CD14-positive monocyte (primary cell): ENCODE measurements at places on chromosomes 16 and 17.

GRCh38 chr17:27378482-27379175, 77.6 kb upstream of the KSR1 start:
- H3K36me3 ChIP-seq: no peaks in the 10 kb centered on the region
- no peak overlapping the region for H3K4me3 ChIP-seq
- H3K4me1 ChIP-seq: peaks cover 14% of the 10 kb centered on the region

- DNase-seq: no peak
- no peak overlapping the region for H3K4me3 ChIP-seq
- H3K4me1 ChIP-seq: no peaks in the 10 kb centered on the region
- no peaks in the 10 kb centered on the region for H3K27me3 ChIP-seq
These were observed 41.5 kb downstream of the USP22 start for GRCh38 chr17:21001111-21001812.

GRCh38 chr17:51461578-51462004, 201.2 kb downstream of the UTP18 start:
- H3K4me1 ChIP-seq: no peaks in the 10 kb centered on the region
- no peak overlapping the region for H3K27ac ChIP-seq
- DNase-seq: no peak
- no peaks in the 10 kb centered on the region for H3K27me3 ChIP-seq
- H3K4me3 ChIP-seq: no peak overlapping the region

- no peak for DNase-seq
- H3K27me3 ChIP-seq: no peaks in the 10 kb centered on the region
- H3K4me3 ChIP-seq: no peak overlapping the region
- no peak overlapping the region for H3K27ac ChIP-seq
- H3K36me3 ChIP-seq: no peaks in the 10 kb centered on the region
- no peaks in the 10 kb centered on the region for H3K4me1 ChIP-seq
These were observed 215.3 kb upstream of the KIF2B start for GRCh38 chr17:53607475-53607874.

DNA sequence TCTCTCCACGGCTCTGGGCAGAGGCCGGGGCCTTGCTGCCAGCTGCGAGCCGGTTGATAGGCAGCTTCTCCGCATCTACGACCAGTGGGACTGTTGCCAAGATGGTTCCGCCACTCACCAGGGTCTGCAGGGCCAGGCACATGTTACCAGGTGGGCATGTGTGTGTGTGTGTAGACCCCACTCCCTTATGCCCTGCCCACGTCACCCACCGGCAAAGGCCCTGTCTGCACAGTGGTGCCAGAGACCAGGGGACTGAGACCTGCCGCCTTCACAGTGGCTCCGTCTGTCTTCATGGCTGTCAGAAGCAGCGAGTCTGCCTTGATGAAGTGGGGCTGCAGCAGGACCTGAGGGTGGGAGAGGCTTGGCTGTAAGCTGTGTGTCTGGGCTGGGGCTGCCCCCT, 17.7 kb downstream of the SREBF1 start:
- H3K36me3 ChIP-seq: peaks cover 46% of the 10 kb centered on the region
- H3K27me3 ChIP-seq: no peaks in the 10 kb centered on the region
- H3K4me1 ChIP-seq: peaks cover 37% of the 10 kb centered on the region
- no peak overlapping the region for H3K27ac ChIP-seq

GRCh38 chr16:27690608-27691007, 140.7 kb downstream of the KATNIP start:
- H3K36me3 ChIP-seq: peaks cover 3% of the 10 kb centered on the region
- H3K4me1 ChIP-seq: no peaks in the 10 kb centered on the region
- DNase-seq: peak; percentile 14
- H3K27me3 ChIP-seq: no peaks in the 10 kb centered on the region

DNA sequence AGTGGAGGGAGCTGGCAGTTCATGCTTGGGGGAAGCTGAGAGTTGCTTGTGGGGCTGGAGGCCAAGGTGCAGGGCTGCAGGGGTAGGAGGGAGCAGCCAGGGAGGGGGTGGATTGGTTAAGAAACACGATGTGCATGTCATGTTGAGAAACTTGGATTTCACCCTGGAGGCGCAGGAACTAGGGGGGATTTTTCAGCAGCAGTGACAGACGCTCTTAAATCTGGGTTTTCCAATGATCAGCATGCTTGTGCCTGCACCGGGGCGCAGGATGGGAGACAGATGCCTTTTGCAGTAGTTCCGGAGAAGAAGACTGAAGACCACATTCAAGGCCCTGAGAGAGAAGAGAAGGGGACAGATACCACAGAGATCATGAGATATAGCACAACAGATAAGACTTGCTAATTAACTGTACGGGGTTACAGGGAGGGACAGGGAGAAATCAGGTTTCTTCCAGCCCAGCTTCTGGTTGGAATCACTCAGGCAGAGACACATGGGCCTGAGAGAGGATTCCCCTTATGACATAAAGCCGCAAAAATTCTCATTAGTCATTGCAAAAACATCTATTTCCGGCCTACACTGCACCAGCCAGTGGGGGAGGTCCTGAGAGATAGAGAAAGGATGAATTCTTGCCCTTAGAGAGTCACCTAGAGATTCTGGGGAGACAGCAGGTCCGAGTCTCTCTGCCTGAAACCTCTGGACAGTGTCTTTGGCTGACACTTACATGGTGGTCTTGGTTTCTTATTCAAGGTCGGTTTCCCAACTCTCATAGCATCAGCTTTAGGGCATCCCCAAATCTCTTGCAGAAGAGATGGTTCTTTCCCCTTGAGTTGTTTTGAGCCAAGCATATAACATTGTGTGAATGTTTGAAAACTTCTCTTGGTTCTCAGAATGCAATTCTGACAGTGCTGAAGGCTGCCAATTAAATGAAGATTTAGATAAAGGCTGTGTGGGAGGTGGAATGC, 27.1 kb downstream of the CDH13 start:
- H3K27ac ChIP-seq: no peak overlapping the region
- H3K4me3 ChIP-seq: no peak overlapping the region
- DNase-seq: no peak
- no peaks in the 10 kb centered on the region for H3K4me1 ChIP-seq
- no peaks in the 10 kb centered on the region for H3K36me3 ChIP-seq
- no peaks in the 10 kb centered on the region for H3K27me3 ChIP-seq

DNA sequence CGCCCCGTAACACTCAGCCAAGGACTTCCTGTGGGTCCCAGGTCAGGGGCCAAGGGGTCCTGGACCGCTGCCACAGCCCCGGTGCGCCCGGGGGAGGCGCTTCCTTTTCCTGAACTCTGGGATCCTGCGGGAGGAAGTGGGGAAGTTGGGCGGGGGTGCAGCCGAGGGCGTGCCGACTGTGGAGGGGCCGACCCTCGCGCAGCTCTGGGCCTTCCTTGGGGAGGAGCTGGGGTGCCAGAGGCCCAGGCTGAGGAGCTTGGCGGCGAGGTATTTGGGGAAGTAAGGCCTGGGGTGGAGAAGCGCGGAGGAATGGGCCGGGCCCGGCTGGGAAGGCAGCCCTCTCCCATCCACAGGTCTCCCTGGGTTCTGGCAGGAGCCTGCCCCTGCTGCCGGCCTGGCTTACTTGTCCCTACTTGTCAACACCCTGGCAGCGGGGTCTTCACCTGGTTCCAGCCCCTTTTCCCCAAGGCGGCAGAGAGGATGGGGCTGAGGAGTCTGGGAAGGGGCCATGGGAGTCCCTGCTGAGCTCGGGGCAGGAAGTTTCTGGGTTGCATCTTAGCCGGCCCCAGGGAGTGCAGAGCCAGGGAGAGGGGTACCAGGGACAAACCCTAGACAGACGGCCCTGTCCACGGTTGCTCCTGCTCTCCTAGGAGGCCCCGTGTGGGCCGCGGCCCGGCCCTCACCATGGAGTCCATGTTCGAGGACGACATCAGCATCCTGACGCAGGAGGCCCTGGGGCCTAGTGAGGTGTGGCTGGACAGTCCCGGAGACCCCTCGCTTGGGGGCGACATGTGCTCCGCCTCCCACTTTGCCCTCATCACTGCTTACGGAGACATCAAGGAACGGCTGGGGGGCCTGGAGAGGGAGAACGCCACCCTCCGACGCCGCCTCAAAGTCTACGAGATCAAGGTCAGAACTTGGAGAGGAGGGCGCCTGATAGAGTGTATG, 1.7 kb downstream of the TBKBP1 start:
- peak overlapping the region; percentile 76 for H3K4me3 ChIP-seq
- peaks cover 34% of the 10 kb centered on the region for H3K4me1 ChIP-seq
- peak; percentile 39 for DNase-seq
- peak overlapping the region; percentile 61 for H3K27ac ChIP-seq
